ENCODE measurements at places on chromosomes 4 and X.

DNA sequence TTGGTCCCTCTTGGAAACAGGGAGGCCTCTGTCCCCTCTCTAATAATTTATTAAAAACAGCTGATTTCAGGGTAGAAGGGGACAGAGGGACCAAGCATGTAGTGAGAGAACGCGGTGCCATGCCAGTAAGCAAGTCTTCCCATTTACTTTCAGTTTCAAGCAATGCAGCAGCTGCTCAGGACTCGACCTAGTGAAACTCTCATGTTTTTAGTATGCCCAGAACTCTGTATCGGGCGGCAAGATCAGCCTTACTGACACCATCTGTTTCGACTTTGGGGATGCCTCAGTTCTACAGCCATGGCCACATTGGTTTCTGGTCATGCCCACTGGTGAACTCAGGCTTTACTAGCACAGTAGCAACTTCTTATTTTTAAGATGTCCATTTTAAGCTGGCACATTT lies 40.6 kb downstream of the ZNF81 start:
- DNase-seq: no peak

GRCh38 chr4:16745009-16745635 lies 153.3 kb downstream of the LDB2 start:
- no peak for DNase-seq

GRCh38 chrX:13123857-13124345 lies 79.5 kb upstream of the FAM9C start:
- DNase-seq: no peak

GRCh38 chr4:135238940-135239339 lies 1037.4 kb upstream of the PABPC4L start:
- DNase-seq: no peak

DNA sequence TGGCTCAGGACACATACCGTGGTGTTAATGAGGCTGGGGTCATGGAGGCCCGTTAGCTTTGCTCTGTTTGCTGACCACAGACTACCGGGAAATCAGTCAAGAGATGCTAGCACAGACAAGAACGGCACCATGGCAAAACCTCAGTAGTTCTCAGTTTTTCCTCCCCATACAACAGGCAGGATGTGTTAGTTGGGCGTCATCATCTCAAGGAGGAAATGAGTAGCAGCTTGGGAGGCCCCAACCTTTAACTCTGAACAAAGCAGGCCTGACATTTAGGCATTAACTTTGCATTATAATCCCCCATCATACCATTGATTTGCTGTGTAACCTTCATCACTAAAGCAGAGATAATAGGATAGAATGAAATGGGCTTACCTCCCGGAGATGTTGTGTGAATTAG lies 714.2 kb downstream of the RPA4 start:
- DNase-seq: no peak

DNA sequence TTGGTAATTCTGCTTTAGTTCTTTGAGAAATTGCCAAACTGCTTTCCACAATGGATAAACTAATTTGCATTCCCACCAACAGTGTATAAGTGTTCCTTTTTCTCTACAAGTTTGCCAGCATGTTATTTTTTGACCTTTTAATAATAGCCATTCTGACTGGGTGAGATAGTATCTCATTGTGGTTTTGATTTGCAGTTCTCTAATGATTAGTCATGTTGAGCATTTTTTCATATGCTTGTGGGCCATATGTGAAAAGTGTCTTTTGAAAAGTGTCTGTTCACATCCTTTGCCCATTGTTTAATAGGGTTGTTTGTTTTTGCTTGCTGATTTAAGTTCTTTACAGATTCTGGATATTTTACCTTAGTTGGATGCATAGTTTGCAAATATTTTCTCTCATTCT lies 25.9 kb downstream of the ENPEP start:
- no peak for DNase-seq

DNA sequence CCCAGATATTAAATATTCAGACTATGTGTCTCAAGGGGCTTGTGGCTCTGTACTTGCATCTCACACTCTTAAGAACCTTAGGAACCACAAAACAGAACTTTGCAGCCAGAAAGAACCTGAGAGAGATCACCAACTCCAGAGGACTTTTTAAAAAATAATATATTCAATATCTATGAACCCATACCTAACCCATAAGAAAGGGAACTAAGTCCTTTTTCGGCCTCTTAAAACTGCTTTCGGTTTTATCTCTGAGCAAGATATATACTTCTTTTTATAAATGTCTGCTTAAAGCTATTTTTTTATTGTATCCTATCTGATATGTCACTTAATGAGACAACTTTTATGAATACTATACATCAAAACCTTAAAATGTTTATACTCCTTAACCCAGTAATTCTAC lies 10.9 kb downstream of the SMARCA1 start:
- no peak for DNase-seq

- no peak for DNase-seq
Measured at GRCh38 chrX:149398027-149398426, 107.1 kb downstream of the IDS start.

DNA sequence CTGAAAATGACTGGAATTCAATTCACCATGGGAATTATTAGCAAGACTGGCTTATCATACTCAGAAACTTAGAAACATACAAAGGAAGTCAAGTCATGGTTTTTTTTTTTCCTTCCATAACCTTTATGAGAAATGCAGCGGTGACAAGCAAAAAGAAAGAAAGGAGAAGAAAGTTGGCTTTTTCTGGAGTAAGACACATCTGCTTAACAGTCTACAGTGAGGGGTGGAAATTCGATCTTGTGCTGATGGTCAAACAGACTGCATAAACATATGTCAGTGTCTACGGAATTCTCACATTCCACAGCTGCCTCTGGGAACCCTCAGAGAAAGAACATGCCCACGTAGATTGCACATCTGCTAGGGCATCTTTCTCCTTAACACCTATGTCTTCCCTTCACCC lies 54.6 kb downstream of the PROM1 start:
- no peak for DNase-seq

DNA sequence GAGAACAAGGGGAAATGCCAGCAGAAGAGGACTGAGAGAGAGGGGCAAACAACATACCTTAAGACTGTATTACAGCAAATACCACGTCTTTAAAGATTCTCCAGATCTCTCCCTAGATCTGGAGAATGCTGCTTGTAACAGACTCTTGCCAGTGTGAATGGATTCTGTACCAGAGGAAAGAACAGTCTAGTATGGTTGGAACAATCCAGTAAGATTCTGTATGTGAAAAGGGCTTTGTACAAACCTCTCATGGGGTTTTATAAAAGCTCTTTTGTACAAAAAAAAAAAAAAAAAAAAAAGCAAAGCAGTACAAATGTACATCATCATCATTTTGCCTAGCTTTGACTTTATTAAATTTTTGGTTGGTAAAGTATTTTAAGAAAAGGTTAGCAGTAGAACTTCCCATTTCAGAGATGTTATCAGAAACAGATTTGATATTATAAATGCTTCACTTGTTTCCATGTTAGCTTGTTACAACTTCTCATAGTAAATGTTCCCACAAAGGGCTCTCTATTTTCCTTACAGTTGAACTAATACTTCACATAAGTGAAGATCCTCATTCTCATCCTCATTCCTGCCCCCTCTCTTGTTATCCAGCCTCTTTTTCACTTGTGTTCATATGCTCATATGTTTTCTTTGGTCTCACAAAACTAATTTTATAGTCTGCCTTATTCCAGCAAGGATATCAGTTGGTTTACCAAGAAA lies 144.2 kb downstream of the EDA start:
- DNase-seq: no peak

DNA sequence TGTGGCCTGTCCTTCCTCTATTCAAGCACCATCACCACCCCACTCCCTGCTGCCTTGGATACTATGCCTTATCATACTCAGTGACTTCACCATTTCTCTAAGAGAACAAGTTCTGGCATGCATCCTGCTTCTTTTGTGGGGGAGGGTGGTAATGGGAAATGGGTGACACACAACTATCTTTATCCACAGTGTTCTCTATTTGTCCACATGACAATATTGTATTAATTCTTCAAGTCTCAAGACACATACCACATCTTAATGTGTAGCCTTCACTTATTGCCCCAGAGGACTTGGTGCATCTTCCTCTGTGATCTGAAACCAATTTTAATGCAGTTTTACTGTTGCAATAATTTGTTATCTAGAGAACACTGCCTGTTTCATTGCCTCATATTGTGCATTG lies 29.3 kb upstream of the UGT2B7 start:
- no peak for DNase-seq

All from LNCaP clone FGC (cell line).